ENCODE measurements at places on chromosomes 11 and 22.

- DNase-seq: no peak
Observed at GRCh38 chr22:19737846-19738663, 14.7 kb downstream of the GP1BB start.

DNA sequence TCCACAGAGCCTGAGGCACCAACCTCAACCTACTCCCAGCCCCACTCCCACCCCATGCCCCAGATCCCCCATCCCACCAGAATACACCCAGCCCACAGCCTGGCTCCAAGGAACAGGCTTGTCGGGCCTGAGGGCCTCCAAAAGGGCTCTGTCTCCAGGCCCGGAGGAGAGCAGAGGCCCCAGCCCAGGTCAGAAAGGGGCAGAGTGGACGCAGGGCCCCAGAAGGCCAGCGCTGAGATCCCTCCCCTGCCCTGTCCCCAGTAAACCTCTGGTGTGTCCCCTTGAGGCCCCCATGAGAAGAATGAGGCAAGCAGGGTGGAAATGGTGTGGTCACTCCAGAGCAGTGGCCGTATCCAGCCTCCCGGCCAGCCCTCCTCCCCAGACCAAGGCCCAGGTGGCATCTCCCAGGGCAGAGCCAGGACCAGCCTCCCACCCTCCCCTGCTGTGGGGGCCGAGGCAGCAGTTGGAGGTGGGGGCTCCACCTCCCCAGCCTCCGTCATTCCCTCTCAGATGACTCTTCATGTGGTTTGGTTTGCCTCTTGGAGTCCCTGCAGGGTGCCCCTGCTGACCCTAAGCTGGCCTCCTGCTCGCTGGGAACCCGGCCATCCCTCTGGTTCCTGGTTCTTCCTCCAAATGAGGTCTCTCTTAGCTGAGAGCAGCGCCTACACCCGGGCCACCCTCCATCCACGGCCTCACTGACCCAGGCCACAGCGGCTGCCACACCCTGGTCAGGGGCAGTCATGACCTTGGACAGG, 195.0 kb downstream of the IGLL1 start:
- DNase-seq: no peak

DNA sequence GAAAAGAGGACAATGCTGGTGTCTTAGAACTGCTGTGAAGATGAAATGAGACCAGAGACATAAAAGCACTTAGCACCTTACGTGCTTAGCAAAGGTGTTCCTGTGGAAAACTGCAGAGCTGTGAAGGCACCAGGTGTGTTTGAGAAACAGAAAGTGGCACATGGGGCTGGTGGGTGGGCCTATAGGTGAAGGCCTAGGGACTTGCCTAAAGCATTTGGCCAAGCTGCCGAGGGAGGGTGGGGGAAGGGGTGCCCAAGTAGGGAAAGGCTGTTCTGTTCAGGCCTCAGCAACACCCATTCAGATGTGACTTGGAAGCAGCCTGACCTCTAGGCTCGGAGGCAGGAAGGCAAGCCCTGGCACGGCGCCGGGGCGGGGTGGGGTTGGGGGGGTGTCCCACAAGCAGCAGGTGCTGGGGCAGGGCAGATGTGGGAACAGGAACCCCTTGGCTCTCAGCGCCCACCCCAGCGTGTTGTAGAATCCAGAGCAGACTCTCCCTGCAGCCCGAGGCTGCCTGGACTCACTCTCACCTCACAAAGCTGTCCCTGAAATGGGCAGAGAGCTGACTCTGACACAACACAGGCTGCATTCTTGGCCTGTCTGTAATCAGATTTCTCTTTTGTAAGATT, 366.7 kb upstream of the NARS2 start:
- no peak for DNase-seq

DNA sequence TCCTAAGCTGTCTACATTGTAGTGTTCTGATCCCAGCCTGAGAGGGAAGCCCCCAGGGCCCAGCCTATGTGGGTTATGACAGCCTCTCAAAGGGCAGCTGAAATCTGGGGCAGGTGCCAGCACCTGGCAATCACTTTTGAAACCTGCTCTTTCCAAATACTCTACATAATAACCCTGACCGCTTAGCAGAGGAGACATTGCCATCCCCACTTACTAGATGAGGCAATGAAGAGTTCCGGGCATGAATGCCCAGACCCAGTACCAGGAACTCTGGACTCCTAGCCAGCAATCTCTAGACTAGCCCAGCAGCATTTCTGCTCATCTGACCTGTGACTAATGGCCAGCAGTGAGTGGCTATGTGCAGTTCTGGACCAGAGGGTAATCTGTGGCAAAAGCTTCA, 412.4 kb upstream of the CADM1 start:
- DNase-seq: no peak

DNA sequence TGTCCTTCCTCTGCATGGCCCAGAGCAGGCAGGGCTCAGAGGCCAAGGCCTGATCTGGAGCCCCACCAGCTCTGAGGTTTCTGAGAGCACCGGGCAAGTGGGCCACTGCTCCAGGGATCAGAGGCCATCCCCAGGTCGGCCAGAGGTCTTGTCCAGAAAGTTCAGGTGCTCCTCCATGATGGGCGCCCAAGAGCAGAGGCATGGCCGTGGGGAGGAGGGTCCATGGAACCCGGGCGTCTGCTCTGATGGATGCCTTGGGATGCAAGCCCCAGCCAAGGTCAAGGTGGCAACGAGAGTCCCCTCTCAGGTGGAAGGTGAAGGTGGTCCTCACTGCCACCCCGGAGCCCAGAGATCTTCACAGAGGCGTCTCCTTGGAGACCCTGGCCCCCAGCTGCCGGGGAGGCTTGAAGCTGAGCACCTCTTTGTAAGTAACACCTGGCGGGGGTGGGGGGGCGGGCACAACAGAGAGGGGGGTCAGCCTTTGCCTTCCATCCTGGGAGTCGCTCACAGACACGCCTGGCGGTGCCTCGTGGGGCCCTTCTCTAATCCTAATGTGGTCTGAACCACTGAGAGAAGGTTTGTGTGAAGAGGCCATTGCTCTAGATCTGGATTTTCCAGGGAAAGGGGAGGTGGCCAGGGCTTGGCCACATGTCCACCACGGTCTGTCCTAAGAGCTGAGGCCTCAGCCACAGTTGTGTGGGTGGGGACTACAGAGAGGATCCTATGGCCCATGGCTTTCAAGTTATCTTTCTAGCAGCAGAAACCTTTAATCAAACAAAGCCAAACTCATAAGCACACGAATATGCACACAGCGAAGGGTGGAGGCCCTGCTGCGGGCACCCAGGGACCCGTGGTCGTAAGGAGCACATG, 2.2 kb upstream of the HDAC10 start:
- DNase-seq: no peak

GRCh38 chr11:68321293-68322051, 9.1 kb downstream of the LRP5 start:
- no peak for DNase-seq

GRCh38 chr22:21067901-21068680, 22.3 kb downstream of the LRRC74B start:
- no peak for DNase-seq

- no peak for DNase-seq
Observed at GRCh38 chr11:60371386-60371785, 6.9 kb upstream of the MS4A7 start.

GRCh38 chr22:47034076-47034808, 271.8 kb downstream of the TBC1D22A start:
- no peak for DNase-seq

- DNase-seq: no peak
Observed at GRCh38 chr11:123404676-123405075, 25.4 kb upstream of the GRAMD1B start.
